ENCODE measurements at places on chromosomes 5 and 9.
A peak's percentile ranks its signal among the peaks of the same experiment; 100 is the strongest.

DNA sequence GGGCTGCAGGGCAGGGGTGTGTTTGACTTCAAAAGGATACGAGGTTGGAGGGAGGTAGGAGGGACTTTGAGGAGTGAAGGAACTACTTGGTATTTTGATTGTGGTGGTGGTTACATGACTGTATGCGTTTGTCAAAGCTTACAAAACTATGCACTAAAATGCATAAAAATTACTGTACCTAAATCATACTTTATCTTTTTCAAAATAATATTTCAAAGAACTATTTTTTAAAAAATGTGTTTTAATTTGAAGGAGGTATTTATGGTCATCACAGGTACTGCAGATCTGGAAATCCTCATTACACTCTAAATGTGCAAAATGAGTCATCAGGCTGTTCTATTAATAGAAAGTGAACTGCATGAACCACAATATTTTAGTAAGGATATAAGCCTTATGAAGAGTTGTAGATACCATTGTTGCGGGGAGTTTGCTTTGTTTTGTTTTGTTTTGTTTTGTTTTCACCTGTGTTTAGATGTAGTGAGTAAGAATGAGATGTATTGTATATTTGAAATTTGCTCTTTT, 116.9 kb downstream of the ARRDC3 start:
- DNase-seq = no peak

GRCh38 chr5:6373081-6373846, 5.1 kb downstream of the MED10 start:
- no peak for DNase-seq

DNA sequence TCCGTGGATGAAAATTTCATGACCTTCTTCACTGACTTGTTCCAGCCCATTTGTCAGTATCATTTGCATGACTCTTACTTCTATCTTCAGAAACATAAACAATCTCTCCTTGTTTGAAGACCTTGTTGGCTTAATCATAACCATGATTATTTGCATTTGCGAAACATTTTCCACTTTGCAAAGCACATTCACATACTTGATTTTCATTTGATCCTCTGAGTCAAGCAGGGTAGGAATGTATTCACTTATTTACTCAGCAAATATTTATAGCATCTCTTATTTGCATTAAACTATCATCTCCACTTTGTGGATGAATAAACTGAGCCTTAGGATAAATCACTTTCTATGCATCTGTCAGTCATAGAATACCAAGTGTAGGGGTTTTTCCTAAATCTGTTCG, 343.0 kb upstream of the SGCD start:
- DNase-seq = no peak

GRCh38 chr5:143174714-143175398, 228.6 kb downstream of the NR3C1 start:
- DNase-seq = no peak

- no peak for DNase-seq
Measured at GRCh38 chr5:143714629-143715028, 97.3 kb upstream of the HMHB1 start.

- no peak for DNase-seq
Measured at GRCh38 chr5:128436749-128437188, 101.3 kb downstream of the FBN2 start.

GRCh38 chr5:8861764-8862163, 684.1 kb downstream of the SEMA5A start:
- no peak for DNase-seq

- no peak for DNase-seq
Measured at GRCh38 chr9:96232539-96233241, 69.3 kb downstream of the HSD17B3 start.

GRCh38 chr5:14465116-14465515, 116.5 kb upstream of the OTULINL start:
- no peak for DNase-seq

- DNase-seq = no peak
Measured at GRCh38 chr9:96483733-96484390, 33.9 kb downstream of the HABP4 start.

GRCh38 chr5:5198135-5198534, 58.0 kb downstream of the ADAMTS16 start:
- DNase-seq = no peak

DNA sequence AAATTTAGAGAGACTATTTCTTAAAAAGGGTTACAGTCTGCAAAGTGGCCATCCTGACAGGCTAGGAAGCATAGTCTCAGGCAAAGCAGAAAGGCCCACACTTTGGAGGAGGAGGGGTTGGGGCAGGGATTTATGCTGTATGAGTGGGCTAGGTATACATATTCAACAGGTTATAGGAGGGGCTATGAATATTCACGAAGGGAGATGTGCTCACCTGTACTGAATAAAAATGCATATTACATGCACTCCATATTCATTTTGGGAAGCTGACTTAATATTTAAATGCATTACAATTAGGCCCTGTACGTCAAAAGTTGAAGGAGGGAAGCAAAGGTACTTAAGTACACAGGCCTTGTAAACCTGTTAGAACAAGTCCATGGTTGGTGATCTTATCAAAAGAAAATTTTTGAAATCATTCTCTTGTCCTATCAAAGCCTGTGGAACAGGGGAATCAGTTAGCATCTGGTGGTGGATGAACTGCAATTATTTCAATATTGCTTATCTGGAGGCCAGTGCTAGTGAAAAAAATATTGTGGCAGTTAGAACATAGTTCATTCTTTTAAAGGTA, 1.6 kb downstream of the CENPP start:
- DNase-seq = no peak

DNA sequence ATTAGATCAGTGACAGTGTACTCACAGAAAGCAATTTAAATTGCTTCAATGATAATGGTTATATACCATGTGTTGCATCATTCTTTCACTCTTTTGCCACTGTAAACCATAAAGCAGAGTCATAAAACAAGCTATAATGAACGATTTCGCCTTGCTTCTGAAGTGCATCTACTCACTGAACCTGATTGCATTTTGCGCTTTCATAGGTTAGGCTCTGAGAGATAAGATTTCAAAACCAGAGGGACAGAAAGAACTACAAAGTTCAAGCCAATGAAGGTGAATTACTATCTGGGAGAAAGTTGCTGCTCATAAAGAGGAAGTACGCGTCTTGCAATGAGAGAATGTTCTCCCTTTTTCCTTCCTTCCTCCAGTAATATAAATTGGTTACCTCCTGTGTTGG, 412.7 kb downstream of the CETN3 start:
- DNase-seq = no peak

DNA sequence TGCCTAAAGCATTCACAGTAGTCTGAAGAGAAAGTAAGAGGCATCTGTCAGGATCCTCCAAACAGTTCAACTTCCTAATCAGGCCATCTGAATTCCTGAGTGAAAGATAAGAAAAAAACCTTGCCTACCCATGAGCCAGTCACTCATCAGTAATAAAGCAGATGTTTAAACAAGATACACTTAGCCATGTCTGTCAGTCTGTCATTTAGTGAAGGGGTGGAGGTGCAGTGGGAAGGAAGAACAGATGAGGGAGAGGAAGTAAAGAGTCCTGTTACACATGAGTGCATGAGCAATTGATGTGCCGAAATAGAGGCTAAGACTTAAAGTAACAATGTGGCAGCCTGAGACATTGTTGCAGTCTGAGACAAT, 29.9 kb upstream of the DMRTA1 start:
- DNase-seq = no peak

DNA sequence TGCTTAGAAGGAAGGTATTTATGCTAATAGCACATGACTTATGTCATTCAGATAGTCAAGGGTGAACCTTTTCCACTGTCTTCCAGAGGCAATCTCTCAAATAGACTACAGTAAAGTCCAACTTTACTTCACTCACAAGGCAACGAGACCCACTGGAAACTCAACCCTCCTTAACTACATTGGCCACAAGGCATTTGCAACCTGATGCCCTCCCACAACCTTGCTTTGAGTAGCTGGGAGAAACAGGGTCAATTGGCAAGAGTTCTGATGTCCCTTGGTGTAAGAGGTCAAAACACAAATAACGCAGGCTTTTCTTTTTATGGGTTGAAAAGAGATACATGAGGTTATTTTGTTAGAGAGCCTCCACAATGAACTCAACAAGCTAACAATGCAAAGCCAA, 6.1 kb downstream of the GAS1 start:
- no peak for DNase-seq

DNA sequence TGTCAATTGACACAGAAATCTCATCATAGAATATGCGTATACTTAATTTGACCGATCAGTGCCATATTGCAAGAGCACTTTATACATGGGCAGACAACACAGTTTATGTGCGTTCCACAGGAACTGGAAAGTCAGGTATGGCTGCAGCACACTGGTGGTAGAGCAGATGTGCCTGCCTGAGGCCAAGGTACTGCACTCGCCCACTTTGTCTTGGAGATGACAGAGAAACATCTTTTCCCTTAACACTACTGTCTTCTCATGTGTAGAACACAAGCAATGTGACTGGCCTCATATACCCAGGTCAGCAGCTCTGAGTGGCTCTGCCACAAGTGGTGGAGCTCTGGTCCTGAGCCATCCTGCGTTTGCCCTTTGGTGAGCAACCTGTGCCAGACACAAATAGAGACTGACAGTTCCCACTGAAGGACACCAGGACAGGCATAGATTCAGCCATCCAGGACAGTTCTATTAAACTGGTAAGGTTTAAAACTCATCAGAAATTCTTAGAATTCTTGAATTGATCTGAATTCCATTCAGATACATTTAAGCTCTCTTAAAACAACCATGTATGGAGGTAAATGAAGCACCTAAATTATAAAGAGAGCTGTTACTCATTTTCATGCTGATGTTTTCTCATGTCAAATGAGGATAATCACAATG, 21.0 kb upstream of the PPP2CA start:
- DNase-seq = no peak

DNA sequence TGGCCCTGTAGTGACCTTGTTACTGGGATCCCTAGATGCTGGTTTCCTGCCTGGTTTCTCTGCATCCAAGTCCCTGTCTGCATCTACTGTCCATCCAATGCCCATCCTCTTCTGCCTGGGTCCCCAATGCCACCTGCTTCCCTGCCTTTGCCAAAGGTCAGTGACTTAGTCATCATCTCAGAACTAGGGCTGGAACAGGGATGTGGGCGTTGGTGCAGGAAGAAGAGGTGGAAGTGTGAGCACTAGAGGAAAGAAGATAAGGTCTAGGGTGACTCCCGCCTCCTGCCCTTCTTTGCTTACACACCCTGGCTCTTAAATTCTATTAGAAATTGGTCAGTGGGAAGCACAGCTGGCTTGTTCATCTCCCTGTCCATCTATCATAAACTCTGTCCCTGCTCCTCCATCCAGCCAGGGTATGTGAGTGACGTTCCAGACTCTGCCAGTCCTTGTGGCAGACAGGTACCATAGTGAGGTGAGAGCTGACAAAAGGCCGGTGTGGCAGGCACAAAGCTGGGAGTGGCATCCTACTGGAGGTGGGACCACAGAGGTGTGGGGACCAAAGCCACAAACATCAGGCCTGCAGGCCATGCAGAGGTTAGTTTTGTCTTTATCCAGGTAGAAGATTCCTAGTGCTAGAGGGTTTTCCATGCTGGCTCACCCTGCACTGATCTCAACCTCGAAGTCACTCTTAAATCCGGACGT, 9.2 kb downstream of the PTPN3 start:
- no peak for DNase-seq

DNA sequence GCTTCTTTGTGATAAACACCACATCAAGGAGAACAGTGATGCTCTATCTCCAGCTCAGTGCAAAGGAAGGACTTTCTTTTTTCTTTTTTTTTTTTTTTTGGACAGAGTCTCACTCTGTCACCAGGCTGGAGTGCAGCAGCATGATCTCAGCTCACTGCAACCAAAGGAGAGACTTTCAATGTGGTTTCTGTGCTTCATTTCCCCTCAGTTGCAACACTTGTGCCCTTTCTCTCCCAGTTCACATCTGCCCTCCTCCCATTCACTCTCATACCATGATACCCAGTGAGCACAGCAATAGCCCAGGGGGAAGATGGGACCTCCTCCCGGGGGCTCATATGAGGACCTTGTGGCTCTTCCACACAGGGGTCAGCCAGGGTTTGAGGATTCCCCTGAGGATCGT, 110.0 kb downstream of the MTRR start:
- DNase-seq = no peak

DNA sequence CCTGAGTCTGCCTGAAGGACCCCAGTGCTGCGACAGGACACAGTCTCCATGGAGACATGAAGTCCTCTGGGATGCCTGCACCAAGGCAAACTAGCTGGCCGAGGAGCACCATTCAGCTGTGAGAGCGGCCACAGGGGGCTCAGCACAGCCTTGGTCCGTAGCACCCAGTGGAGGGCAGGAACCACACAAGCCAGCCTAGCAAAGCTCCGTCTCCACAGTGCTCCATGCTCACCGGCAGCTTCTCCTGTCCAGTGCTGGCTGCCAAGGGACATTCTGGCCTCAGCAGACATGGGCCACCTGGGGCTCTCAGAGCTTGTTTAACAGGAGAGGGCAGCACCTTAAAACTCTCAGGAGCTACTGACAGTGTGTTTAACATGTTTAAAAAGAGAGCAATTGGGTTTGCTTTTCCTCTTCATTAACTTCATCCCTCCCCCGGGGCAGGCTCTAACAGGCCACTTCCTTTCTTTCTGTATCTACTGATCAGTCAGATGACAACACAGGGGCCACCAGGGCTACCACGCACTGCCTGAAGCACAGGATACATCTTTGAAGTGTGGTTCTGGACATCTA, 57.0 kb downstream of the SECISBP2 start:
- peak; percentile 62 for DNase-seq

DNA sequence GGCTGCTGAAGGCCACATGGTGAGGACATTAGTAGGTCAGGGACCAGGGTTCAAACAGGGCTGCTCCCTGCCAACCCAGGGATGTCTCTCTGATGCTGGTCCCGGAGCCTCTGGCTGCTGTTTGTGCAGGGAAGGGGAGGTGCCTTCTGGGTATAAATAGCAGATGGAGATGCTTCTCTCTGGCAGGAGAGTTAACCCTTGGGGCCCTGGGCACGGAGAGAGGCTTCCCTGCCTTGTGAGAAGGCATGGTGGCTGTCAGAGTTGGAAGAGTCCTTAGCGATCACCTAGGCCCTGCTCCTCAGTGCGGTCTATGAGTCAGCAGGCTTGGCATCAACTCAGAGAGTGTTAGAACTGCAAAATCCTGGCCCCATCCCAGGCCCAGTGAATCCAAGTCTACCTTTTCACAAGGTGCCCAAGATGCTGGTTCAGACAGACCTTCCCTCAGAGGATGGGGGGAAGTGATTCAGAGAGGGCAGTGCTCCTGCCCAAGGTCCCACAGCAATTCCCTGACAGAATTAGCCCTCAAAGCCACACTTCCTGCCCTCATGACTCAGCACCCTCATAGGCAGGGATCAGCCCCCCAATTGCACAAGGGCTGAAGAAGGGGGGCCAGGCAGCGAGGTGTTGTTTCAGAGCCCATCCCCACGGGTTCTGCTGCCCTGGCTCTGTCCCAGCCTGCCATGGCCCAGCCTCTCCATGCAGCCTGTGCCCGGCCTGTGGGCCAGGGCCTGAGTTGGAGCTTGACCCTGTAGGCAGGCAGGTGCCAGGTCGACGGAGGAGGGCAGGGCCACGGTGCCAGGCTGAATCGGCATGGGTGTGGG, 25.6 kb downstream of the CAMK2A start:
- DNase-seq = no peak
